T-helper 9 cell (primary cell): ENCODE measurements at places on chromosomes 12 and 14.

DNA sequence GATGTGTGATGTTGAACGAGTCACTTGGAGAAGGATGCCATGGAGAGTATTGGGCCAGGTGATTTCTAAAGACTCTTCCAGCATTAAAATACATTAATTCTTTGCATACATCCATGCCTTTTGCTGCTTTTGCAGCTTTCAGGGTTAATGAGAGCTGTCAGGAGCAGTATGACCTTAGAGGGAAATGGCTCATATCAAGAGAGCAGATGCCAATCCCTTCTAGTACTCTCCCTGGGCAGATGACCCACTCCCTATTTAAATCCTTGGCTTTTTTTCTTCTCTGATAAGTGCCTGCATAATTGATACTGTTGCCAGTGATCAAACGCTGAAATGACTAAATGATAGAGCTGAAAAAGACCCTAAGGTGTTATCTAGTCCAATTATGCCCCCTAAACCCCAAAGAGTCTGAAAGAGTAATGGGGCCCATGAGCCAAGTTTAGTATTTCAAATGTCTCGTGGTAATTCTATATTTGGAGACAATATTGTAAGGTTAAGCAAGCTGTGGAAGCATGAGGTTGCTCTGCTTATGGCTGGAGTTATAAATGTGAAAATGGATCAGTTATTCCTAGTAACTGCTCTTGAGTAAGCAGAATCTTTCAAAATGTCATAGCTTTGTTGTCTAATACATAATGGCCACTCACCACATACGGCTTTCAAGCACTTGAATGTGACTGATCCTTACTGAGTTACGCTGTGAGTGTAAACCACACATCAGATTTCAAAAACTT, 137.3 kb downstream of the ETV6 start:
- DNase-seq, result no peak

- no peak for DNase-seq
Measured at GRCh38 chr12:99983456-99984258, 1.1 kb downstream of the ANKS1B start.

DNA sequence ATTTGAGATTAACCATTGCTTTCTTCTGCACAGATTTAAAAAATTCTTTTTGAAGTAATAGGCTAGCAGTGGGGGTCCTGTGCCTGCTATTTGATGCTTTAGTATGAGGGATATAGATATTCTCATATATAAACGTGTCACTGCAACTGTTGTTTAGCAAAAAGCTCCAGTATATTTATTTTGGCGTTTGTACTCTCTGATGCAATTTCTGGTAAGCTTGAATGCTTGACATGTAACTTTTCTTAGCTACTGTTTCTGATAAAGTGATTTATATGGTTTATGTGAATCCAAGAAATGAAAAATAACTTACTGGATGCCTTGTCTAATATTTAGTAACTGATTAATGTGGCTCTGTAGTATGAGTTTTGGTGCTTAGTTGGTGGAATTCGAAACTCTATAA, 77.1 kb downstream of the TTLL5 start:
- no peak for DNase-seq

GRCh38 chr12:91982946-91983345, 162.7 kb downstream of the BTG1 start:
- DNase-seq, result no peak
